Lung (tissue), 17 donors: ENCODE measurements at places on chromosomes 7 and 10.

DNA sequence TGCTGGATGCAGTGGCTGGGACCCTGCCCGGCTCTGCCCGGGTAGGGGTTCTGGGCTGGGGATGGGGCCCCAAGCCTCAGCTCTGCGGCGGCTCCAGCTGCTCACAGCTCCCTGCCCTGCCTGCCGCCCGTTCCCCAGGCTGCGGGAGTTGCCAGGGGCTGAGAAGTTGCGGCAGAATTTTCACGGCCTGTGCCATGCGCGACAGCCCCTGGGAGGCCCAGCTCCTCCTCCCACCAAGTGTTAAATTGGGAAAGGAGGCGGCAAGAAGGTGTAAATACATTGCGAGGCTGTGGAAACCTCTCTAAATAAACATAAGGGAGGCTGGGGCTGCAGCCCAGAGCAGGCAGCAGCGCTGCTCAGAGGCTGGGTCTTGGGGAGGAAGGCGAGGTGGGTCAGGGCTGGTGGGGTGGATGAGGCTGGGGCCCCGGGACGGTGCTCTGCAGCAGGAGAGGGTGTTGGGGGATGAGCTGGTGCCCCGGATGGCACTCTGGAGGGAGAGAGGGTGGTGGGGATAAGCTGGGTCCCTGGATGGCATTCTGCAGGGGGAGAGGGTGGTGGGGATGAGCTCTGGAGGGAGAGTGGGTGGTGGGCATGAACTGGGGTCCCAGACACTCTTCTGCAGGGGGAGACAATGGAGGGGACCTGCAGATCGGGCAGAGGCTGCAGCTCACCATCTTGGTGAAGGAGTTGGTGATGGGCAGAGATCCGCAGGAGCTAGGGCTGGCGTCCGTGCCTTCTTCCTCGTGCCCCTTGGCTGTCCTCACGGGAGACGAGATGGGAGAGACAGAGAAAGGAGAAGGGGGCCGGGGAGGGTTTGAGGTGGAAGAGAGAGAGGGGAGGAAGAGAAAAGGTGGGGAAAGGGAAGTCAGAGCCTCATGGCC, 85.5 kb upstream of the GNA12 start:
- DNase-seq, result no peak

DNA sequence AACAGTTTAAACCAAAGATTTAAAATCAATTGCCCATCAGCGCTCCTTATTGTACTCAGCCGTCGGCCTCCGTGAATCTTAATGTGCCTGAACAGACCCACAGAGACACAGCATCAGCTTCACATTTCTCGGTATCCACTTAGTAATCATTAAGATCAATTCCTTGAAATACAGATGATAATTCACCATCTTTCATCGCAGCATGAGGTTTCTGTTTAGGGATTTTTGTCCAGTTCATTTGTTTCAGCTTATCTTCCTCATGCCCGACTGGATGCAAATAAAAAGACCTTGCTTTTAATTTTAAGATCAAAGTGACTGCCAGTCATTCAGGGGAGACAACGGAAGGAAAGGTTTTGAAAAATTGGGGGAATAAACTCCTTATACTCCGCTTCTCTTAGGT, 207.8 kb downstream of the WDR37 start:
- no peak for DNase-seq

DNA sequence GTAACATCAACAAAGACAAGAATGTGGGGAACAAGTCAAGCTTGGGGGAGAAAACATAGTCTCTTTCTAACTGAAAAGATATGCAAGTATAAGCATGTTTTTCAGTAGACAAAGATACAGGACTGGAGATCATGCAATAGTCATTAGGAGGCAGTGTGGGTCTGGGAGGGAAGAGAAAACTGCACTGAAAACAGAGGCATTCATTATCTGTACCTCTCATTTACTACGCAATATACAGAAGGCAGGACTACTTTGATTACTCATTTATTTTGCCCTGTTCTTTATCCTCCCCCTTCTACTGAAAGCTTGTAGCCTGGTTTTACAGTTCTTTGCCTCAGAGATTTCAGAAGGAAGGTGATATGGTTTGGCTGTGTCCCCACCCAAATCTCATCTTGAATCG, 341.2 kb downstream of the CRPPA start:
- DNase-seq, result no peak

- DNase-seq, result no peak
Observed at GRCh38 chr10:119517235-119518141, 25.0 kb downstream of the RGS10 start.

DNA sequence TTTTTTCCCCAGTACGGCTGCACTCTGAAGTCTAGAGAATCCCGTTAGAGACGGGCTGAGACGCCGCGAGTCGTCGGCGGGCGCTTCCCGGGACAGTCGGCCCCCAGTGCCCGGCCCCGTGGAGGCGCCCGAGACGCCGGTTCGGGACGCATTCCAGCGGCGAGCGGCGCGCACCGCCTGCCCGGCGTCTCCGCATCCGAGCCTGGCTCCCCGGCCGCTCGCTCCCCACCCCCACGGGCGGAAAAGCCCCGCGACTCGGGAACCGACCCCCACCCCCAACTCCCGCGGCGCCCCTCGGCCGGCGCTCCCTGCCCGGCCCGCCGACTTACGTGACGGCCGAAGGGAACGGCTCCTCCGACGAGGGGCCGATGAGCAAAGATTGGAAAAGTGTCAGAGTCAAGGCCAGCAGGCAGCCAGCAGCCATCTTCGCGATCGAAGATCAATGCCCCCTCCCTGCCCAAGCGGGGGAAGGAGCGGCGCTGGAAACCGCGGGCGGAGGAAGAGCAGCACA, 486 bp downstream of the CACNA2D1 start:
- DNase-seq, result peak; percentile 75

DNA sequence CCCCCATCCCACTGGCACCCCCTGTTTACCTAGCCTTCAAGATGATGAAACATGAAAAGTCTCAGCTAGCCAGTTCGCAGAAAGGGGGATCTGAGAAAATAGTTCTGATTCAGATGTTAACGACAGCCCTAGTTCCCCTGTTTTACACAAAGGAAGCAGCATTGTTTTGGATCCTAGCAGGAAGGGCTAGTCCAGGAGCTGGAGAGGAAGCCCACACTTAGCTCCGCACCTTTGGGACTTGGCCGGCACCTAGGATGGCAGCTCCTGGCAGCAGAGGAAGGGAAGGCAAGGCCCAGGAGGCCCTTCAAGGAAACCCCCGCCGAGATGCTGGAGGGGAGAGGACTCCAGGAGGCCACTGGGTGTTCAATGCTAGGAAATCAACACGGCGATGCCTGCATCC, 29.0 kb upstream of the MGMT start:
- no peak for DNase-seq

GRCh38 chr7:135789431-135789830, 40.8 kb upstream of the FAM180A start:
- no peak for DNase-seq

DNA sequence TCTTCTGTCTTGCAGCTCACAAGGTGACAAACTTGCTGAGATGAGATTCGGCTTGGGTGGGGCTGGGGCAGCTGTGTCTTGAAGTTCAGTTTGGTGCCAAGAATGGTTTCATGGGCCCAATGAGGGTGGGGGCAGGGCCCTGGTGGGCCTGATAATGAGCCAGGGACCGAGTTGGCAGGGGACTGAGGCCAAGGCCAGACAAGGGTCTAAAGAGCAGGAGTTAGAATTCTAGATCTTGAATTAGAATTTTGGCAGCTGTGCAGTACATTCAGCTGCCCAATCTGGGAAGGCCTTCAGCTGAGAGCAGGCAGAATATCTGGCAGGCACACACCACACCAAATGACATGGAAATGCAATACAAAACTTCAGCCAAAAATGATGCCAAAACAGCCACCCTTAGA, 1.5 kb upstream of the JAZF1 start:
- no peak for DNase-seq
